ENCODE measurements at places on chromosomes 5 and 9.

- no peaks in the 10 kb centered on the region for H3K4me1 ChIP-seq
- no peaks in the 10 kb centered on the region for H3K27me3 ChIP-seq
- H3K27ac ChIP-seq, result no peak overlapping the region
- H3K36me3 ChIP-seq, result no peaks in the 10 kb centered on the region
- H3K4me3 ChIP-seq, result no peak overlapping the region
Measured at GRCh38 chr9:23736293-23736692, 89.7 kb downstream of the ELAVL2 start.

GRCh38 chr5:74285675-74286280 is 354.8 kb downstream of the ENC1 start:
- no peaks in the 10 kb centered on the region for H3K36me3 ChIP-seq
- peaks cover 14% of the 10 kb centered on the region for H3K4me1 ChIP-seq
- H3K27ac ChIP-seq, result no peak overlapping the region
- H3K27me3 ChIP-seq, result no peaks in the 10 kb centered on the region

GRCh38 chr5:41087461-41087860 is 16.3 kb upstream of the MROH2B start:
- H3K4me1 ChIP-seq, result no peaks in the 10 kb centered on the region
- H3K27me3 ChIP-seq, result peaks cover 1% of the 10 kb centered on the region
- no peak overlapping the region for H3K4me3 ChIP-seq
- no peak for DNase-seq

DNA sequence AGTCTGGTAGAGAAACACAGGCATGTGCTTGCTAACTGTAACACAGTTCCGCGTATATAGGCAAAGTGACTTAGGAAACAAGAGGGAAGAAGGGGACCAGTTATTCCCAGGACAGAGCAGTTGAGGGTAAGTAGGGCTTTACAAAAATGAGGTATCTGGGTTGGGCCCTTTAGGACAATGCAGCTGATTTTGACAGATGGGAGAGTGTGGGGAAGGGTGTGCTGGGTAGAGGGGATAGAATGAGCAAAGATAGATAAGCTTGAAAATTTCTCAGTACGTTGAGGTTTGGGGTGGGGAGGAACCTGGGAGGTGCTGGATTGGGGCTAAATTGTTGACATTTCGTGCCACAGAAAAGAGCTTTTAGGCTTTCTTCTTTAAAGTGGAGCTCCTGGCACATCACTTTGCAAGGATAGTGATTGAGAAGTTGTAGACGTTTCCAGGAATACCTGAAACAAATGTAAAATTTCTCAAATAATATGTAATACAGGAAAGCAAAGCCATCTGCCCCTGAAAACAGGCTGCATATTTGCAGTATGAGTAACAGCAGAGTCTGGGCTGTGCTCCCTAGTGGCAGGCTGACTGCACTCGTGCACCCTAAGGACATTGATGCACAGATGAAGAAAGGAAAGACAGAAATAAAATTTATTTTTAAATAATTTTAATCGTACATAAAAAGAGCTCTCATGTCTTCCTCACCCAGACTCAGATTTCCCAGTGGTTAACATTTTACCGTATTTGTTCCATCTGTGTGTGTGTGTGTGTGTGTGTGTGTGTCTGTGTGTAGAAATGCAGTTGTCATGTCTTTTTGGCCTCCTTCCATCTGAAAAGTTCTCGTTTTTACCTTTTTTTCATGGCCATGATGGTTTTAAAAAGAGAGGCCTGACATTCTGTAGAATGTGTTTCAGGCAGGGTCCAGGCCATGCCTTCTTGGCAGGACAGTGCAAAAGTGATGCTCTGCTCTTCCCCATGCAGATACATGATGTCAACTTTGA is 144.9 kb upstream of the DMRT1 start:
- peak overlapping the region; percentile 69 for H3K27ac ChIP-seq
- no peak overlapping the region for H3K4me3 ChIP-seq
- peaks cover 36% of the 10 kb centered on the region for H3K4me1 ChIP-seq
- peak; percentile 27 for DNase-seq
- H3K36me3 ChIP-seq, result peaks cover 10% of the 10 kb centered on the region

GRCh38 chr9:137716694-137717287 is 98.0 kb downstream of the EHMT1 start:
- no peak for DNase-seq
- no peaks in the 10 kb centered on the region for H3K4me1 ChIP-seq
- H3K4me3 ChIP-seq, result no peak overlapping the region
- H3K36me3 ChIP-seq, result peaks cover 9% of the 10 kb centered on the region

DNA sequence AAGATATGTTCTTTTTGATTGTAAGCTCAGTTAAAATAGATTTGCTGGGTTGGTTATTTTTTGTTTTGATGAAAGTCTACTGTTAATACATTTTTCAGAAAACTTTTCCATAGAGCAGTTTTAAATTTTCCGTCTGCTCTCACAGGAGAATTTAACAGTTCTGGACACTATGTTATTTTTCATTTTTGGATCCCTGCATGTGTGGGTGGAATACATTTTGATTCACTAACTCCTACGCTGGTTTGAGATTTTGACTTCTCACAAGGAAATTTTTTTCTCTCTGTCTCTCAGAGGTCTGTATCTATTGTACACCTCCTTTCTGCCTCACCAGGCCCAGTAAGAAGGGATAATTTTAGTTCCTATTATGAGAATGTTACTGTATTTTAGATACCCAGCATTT is 502.4 kb downstream of the CDH10 start:
- H3K27ac ChIP-seq, result no peak overlapping the region
- no peaks in the 10 kb centered on the region for H3K36me3 ChIP-seq
- DNase-seq, result no peak
- H3K27me3 ChIP-seq, result no peaks in the 10 kb centered on the region
- H3K4me3 ChIP-seq, result no peak overlapping the region
- no peaks in the 10 kb centered on the region for H3K4me1 ChIP-seq

GRCh38 chr5:128905568-128906110 is 59.6 kb upstream of the SLC27A6 start:
- no peaks in the 10 kb centered on the region for H3K36me3 ChIP-seq
- no peak overlapping the region for H3K4me3 ChIP-seq
- no peaks in the 10 kb centered on the region for H3K4me1 ChIP-seq
- no peak overlapping the region for H3K27ac ChIP-seq
- no peaks in the 10 kb centered on the region for H3K27me3 ChIP-seq

DNA sequence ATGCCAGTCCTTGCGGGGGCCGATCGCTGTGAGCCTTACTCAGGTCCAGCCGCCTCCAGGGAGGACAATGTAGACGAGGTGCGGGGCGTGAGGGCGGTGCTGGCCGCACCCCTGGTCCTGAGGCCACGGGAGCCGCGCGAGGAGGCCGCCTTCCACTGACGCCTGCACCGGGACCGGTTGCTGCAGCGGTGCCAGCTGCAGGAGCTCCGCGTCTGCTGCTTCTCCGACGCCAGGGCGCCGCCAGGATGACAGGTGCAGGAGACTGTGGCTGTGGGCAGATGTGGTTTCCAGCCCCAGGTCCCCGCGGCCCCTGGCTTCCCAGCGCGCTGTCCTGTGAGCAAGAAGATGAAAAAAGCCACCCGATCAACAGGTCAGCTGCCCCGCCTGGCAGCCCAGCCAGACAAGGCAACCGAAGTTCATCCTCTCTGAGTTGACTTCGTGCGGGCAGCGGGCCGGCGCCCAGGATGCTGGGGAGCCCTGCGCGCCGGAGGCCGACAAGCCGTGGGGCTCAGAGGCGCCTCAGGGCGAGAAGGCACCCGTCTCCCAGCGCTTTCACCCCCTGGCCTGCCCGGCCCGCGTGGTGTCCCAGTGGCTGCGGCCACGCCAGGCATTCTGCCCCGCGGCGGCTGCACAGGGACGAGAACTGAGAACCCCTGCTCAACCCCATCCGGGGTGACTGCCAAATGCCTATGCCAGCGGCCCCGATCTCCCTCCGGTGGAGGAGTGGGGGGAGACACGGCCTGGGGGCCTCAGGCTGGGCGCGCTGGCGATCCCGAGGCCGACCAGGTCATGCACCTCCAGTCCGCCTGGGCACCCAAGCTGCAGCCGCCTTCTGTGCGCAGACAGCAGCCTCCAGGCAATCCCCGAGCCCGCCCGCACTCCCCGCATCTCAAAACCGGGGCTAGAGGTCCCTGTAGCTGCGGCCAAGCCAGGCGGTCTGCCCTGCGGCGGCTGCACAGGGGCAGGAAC is 43.4 kb upstream of the BICD2 start:
- no peak overlapping the region for H3K27ac ChIP-seq
- peaks cover 40% of the 10 kb centered on the region for H3K27me3 ChIP-seq
- H3K4me3 ChIP-seq, result peak overlapping the region; percentile 67
- no peak for DNase-seq

- no peak overlapping the region for H3K4me3 ChIP-seq
- H3K4me1 ChIP-seq, result no peaks in the 10 kb centered on the region
- no peak overlapping the region for H3K27ac ChIP-seq
Measured at GRCh38 chr5:158470764-158471534, 612.0 kb upstream of the CLINT1 start.

DNA sequence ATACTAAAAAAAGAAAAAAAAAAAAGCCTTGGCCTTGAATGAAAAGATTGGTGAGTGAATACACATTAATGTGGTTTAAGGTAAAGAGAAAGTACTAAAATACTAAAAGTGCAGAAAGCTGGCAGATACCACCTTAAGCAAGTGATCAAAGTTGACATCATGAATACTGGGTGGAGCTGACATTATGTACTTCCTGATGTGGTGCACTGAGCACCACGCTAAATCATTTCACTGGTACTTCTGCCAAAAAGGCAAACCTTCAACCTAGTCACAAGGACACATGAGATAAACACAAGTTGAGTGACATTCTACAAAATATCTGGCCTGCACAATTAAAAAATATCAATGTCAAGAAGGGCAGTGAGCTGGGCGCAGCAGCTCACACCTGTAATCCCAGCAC is 33.8 kb upstream of the PANK3 start:
- DNase-seq, result no peak
- no peaks in the 10 kb centered on the region for H3K36me3 ChIP-seq
- H3K4me1 ChIP-seq, result no peaks in the 10 kb centered on the region
- no peaks in the 10 kb centered on the region for H3K27me3 ChIP-seq

GRCh38 chr5:65104831-65105230 is 336.1 kb downstream of the CWC27 start:
- H3K27me3 ChIP-seq, result no peaks in the 10 kb centered on the region
- no peak for DNase-seq
- H3K36me3 ChIP-seq, result peaks cover 10% of the 10 kb centered on the region

GRCh38 chr5:5813441-5813840 is 391.0 kb downstream of the ICE1 start:
- no peaks in the 10 kb centered on the region for H3K27me3 ChIP-seq
- no peak overlapping the region for H3K4me3 ChIP-seq
- no peaks in the 10 kb centered on the region for H3K36me3 ChIP-seq
- no peaks in the 10 kb centered on the region for H3K4me1 ChIP-seq
- no peak overlapping the region for H3K27ac ChIP-seq

DNA sequence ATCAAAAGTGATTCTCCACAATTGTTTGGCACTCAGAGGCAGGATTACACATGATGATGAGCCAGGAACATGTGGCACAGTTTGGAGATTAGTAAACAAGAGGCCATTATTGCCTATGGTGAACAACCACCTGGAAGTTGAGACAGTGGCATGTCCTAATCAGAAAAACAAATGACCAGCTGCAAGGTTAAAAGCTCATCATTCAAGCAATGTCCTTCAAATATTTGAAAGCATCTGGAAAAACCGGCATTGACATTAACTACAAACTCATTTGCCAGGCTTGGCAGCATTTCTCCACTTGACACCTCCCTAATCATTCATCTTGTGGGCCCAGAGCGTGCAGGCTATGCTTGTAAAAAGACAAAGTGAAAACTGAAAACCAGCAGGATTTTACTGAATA is 80.6 kb upstream of the MEGF10 start:
- H3K36me3 ChIP-seq, result no peaks in the 10 kb centered on the region
- no peaks in the 10 kb centered on the region for H3K27me3 ChIP-seq
- no peak overlapping the region for H3K4me3 ChIP-seq

GRCh38 chr5:2727550-2727949 is 23.9 kb downstream of the IRX2 start:
- peaks cover 2% of the 10 kb centered on the region for H3K27me3 ChIP-seq
- no peak overlapping the region for H3K4me3 ChIP-seq
- no peaks in the 10 kb centered on the region for H3K36me3 ChIP-seq
- no peaks in the 10 kb centered on the region for H3K4me1 ChIP-seq

- no peak overlapping the region for H3K27ac ChIP-seq
- no peaks in the 10 kb centered on the region for H3K36me3 ChIP-seq
- no peak overlapping the region for H3K4me3 ChIP-seq
- H3K4me1 ChIP-seq, result no peaks in the 10 kb centered on the region
Measured at GRCh38 chr5:28788954-28789353, 1750.6 kb upstream of the CDH9 start.

DNA sequence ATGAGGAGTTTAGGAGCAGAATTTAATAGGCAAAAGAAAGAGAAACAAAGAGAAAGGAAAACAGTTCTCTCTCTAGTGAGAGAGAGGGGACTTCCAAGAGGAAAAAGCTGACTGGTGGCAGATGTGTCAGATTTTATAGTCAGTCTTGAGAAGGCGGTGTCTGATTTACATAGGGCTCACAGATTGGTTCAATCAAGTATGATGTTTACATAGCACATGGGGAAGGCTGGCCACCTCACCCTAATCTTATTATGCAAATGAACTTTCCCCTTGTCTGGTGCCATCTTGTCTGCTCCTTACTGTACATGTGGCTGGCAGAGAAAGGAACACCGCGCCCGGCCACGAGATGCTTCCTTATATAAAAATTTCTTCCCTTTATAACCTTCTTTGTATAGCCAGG is 24.7 kb downstream of the UNC13B start:
- H3K4me3 ChIP-seq, result no peak overlapping the region
- no peaks in the 10 kb centered on the region for H3K4me1 ChIP-seq
- no peaks in the 10 kb centered on the region for H3K36me3 ChIP-seq
- DNase-seq, result no peak
- H3K27me3 ChIP-seq, result no peaks in the 10 kb centered on the region

GRCh38 chr5:180209137-180209581 is at the start of gene RASGEF1C:
RASGEF1C (minus strand) TSS chr5:180209211; CDS start chr5:180138052, 71,159 bp downstream.
- peaks cover 43% of the 10 kb centered on the region for H3K27me3 ChIP-seq
- H3K27ac ChIP-seq, result no peak within 1 kb of the TSS
- DNase-seq, result peak; percentile 86
- H3K4me1 ChIP-seq, result peaks cover 26% of the 10 kb centered on the region

All from Calu3 (cell line).